Activated CD8-positive, alpha-beta memory T cell treated with anti-CD3 and anti-CD28 coated beads for 1 hour (primary cell): ENCODE measurements at places on chromosomes 3 and 15.

- no peak for DNase-seq
Observed at GRCh38 chr15:37616215-37616614, 318.2 kb upstream of the TMCO5A start.

GRCh38 chr3:192887047-192887446 lies 30.6 kb downstream of the MB21D2 start:
- DNase-seq: no peak

- no peak for DNase-seq
Observed at GRCh38 chr15:99619712-99620111, 53.9 kb downstream of the MEF2A start.

DNA sequence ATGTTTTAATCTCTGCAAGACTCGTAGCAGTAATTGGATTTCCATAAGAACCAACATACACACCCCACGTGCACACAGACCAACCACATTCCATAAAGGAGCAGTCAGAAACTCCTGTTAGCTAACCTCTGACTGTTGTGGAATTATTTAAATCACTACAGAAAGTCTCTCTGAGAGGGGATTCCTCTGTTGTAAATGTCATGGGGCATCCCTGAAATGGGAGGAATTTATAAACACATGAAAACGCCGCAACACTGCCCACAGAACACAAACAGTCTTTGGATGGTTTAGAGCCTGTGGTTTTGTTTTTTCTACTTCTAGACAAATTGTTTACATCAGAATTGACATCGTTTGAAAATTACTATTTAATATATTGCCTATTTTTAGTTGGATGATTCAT lies 740.1 kb upstream of the GRM7 start:
- no peak for DNase-seq

- no peak for DNase-seq
Observed at GRCh38 chr3:172186607-172187006, 147.2 kb downstream of the FNDC3B start.

DNA sequence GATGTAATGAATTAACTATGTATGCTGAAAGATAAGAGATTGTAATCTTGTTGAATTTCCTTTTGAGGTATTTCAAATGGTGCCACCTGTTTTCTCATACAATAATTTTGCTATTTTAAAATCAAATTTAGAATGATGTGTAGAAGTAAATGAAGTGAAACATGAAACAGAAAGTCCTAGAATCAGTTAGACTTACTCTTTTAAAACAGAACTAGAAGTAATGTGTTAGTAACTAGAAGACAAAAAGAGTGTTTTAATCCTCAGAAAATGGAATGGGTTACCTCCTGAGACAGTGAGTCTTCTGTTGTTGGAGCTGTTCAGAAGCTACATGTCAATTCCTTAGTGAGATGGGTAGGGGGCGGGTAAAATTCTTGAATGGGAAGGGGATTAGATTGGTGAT lies 8.1 kb upstream of the MAP2K5 start:
- DNase-seq: no peak

GRCh38 chr3:100777271-100777670 lies 68.0 kb downstream of the TFG start:
- no peak for DNase-seq
